SHP77 treated with DMSO at 0.1 percent for 48 hours (cell line): ENCODE measurements at places on chromosomes 5 and 9.
A peak's percentile ranks its signal among the peaks of the same experiment; 100 is the strongest.

- no peak for DNase-seq
Measured at GRCh38 chr5:89908876-89909275, 500.7 kb downstream of the CETN3 start.

- no peak for DNase-seq
Measured at GRCh38 chr5:127136908-127137307, 63.6 kb upstream of the C5orf63 start.

DNA sequence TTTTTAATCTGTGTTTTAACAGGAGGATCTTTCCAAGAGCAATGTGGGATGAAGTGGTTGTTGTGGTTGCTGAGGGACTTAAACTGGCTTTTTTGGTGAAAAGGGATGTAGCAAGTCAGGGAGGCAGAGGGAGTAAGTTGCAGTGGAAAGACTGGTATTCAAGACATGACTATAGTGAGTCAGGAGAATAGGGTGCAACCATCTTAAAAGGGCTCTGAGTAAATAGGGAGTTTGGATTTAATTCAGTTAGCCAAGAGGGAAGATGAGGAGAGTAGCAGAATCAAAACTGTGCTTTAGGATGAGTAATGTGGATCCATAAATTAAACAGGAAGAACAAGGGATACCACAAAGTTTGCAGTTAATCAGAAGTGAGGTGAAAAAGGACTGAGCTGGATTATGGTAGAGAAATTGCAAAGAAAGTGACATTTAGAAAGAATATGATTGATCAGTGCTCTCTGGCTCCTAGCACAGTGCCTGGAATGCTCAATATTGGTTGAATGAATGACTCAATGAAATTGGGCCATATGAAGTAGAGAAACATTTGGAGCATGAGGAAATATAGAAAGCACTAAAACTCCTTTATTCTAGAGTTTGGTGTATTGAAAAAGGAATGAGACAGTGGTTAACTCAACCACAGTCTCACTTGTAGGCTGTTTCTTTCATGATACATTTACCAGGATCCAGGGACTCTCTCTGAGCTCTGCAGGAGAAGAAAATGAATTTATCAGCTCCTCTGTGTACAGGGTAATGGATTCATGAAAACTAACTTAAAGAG, 5.1 kb downstream of the POLR3G start:
- no peak for DNase-seq

GRCh38 chr9:18969128-18969527, 63.9 kb downstream of the SAXO1 start:
- DNase-seq: no peak

GRCh38 chr9:34400275-34400674, 23.6 kb upstream of the MYORG start:
- DNase-seq: no peak

GRCh38 chr5:30764704-30765103, 428.8 kb upstream of the CDH6 start:
- DNase-seq: no peak

- no peak for DNase-seq
Measured at GRCh38 chr5:111932199-111932598, 175.2 kb upstream of the NREP start.

DNA sequence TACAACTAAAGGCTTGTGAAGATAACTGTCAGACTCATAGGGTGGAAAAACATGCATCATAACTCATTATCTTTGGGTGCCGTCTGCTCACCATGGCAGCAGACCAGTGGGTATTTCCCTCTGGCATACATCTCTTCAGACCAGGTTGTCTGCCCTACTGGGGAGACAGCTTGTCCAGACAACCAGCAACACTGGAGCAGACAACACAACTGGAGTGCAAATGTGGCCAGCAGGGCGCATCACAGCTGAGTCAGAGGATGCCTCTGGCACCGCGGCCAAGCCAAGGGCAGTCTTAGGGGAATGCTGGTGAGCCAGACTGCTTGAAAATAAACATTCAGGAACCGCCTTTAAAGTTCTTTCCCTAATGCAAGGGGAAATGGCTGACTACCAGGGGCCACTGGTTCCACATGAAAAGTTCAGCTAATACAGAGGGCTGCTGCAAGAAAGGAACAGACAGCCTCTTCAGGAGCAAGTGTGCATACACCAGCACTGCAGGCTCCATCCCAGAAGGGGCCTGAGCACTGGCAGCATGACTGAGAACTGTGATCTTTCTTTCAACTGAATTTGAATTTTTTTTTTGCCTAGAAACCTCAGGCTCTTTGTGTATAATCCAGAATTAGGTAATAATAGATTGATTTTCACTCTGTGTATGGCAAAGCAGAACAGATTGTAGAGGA, 77.3 kb downstream of the MAMDC2 start:
- DNase-seq: no peak

GRCh38 chr9:120353506-120353905, 226.5 kb downstream of the CDK5RAP2 start:
- no peak for DNase-seq

- no peak for DNase-seq
Measured at GRCh38 chr5:138964647-138965201, 89.6 kb upstream of the LRRTM2 start.

DNA sequence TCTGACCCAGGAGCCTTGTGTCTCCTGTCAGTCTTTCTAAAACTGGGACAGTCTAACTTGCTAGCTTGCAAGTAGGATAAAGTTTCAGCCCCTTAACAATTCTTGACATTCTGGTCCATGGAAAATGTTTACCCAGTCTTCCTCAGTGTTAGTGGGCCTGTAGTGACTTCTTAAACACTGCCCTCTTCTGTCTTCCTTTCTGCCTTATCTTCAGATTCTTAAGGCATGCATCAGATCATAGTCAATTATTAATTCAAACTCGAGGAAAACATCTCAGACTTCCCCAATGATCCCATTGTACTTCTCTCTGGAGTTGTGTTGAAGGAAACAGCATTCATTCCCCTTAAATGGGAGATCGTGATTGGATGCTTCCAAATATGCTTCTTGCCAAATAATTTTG, 1199.8 kb downstream of the DTWD2 start:
- no peak for DNase-seq

DNA sequence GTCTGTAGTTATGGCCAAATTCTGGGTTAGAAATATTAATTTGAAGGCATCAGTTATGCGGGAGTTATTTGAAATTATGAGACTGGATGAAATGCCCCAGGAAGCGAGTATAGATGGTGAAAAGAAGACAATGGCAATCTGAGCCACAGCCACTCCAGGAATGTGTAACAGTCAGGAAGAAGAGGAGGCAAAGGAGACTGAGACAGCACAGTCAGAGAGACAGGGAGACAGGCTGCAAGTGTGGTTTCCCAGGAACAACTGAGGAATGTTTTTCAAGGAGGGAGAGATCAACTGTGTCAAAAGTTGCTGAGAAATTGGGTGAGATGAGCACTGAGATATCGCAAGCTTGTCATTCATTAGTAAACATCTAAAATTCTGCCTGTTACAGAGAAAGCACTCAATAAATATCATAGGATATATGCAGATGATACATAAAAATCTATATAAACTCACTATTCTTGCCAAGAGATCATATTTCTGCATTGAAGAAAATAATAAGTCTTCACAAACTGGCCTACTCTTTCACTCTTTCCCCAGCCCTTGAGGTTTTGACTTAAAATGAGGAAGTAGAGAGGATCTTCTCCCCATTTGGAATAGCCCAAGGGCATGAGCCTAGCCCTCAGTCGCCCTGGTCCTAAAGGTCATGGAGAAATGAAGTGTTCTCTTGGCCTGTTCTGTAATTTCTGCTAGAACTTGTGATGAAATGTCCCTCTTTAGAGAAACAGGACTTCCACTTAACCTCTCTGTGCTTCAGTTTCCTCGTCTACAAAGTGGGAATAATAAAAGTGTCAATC, 48.5 kb upstream of the RLN1 start:
- DNase-seq: no peak

DNA sequence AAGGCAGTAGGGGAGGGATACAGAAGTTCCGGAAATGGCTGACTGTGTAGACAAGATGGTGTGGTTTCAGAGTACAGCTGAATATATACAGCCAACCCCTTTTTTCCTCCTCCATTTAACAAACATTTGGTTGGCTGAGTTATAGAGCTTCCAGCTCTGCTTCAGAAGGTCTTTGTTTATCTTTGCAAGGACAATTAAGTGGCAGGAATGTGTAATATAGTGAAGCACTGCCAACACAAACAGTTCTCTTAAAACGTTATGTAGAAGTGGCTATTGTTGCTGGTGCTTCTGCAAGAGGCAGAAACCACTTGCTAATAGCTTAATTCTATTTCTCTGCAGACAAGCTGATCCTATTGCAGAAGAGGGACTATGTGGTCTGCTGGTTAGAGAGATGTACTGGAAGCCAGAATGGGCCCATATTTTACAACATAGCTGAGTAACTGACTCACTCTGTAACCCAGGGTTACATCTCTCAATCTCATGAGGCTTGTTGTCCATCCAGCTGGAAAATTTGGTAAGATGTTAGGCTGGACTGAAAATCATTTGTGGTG, 62.7 kb upstream of the OSMR start:
- DNase-seq: peak; percentile 99

DNA sequence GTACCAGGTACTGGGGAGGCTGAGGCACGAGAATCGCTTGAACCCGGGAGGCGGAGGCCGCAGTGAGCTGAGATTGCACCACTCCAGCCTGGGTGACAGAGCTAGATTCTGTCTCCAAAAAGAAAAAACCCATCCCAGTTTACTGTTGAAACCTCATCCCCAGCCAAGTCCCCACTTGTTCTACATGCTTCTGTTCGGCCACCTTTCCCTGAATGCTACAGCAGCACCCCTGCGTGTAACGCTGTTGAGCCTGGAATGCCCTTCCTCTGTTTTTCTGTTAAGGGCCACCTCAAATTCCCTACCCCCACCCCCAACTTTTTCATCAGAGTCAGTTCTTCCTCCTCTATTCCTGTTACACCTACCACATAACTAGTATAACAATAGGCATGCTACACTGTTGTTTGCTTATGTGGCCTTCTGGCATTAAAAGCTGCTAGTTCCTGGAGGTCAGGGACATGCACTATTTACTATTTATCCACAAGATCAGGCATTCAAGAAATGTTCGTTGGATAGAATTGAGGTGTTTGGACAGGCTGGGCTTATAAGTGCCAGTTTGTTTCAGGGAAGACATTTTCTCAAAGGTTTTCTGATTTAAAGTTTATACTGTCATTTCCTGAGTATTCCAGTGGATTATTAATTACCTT, 47.1 kb upstream of the C5orf47 start:
- DNase-seq: no peak

DNA sequence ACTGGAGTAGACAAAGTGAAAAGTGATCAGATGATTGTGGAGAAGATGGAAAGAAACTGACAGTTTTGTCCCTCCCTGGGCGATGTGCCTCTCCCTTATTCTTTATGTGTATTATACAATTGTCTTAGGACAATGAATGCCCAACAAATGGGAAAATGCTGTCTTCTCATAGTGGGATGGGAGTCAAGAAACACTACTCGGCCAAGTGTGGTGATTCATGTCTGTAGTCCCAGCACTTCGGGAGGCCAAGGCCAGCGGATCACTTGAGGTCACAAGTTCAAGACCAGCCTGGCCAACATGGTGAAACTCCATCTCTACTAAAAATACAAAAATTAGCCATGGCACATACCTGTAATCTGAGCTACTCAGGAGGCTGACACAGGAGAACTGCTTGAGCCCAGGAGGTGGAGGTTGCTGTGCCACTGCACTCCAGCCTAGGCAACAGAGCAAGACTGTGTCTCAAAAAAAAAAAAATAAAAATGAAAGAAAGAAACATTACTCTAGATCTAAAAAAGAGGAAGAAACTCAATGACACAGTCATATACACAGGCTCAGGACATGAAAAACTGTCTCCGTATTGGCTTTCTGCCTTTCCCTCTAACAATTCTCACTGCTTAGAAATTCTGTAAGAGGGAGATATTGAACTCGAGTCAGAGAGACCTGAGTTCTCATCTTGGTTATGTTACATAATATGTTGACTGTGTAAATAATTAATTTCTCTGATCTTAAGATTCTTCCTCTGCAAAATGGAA, 67.9 kb upstream of the TARS1 start:
- no peak for DNase-seq

DNA sequence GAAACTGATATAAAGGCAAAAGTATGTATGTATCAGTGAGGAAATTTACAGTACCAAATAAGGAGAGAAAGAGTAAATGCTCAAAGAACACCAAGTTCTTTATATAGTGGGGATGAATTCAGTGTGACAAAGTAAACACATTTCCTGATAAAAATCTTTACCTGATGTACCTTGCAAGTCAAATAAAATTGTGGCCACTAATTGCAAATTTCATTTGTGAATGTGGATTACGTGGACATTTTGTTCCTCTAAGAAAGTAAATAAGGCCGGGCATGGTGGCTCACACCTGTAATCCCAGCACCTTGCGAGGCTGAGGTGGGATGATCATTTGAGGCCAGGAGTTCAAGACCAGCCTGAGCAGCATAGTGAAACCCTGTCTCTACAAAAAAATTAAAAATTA, 25.7 kb downstream of the CEP120 start:
- no peak for DNase-seq

GRCh38 chr9:130998597-130999244, 10.3 kb upstream of the LAMC3 start:
- no peak for DNase-seq

- no peak for DNase-seq
Measured at GRCh38 chr5:72122602-72123001, 15.3 kb downstream of the MAP1B start.

- DNase-seq: no peak
Measured at GRCh38 chr9:115211413-115212124, 93.6 kb upstream of the TNC start.

- no peak for DNase-seq
Measured at GRCh38 chr9:6351737-6352136, 23.6 kb downstream of the TPD52L3 start.

DNA sequence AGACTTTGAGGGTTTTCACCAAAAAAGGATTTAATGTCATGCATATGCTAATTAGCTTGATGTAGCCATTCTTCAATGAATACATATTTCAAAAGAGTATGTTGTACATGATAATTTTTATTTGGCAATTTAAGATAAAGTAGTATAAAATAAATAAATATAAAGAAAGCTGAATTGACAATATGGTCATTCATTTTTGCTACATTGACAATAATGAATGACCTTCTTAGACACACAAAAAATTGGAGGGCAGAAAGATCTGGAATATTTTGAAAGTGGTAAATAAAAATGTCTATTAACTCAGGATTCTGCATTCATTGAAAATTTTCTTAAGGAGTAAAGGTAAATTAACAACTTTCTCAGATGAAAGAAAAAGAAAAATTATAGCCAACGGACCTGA, 324.8 kb upstream of the FTMT start:
- DNase-seq: no peak

- DNase-seq: no peak
Measured at GRCh38 chr5:5602554-5602953, 180.1 kb downstream of the ICE1 start.
